8988T (cell line): ENCODE measurements at places on chromosomes 3 and 15.

- no peak for DNase-seq
These were observed 608.3 kb downstream of the NTRK3 start for GRCh38 chr15:87648278-87648677.

GRCh38 chr15:36609793-36610192 is 30.4 kb downstream of the CDIN1 start:
- DNase-seq = no peak

GRCh38 chr15:29682361-29682760 is 139.9 kb downstream of the TJP1 start:
- DNase-seq = no peak

GRCh38 chr3:119597548-119598288 is at the start of gene PLA1A:
Gene PLA1A (plus strand): TSS chr3:119597885. CDS start chr3:119597914, 29 bp downstream.
- no peak for DNase-seq

DNA sequence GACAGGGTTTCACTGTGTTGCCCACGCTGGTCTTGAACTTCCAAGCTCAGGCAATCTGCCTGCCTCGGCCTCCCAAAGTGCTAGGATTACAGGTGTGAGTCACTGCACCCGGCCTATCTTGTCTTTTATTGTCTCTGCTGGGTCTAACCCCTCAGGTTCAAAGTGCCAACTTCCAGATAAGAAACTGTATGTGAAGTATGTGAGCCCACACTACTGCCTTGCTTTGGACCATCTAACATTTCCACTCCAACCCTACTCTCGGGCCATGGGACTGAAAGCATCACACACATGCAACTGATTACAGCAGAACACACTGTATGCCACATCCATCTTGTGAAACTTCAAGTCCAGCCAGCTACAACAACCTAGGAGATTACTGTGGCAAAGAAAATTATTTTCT is 256.1 kb upstream of the VEPH1 start:
- DNase-seq = no peak

DNA sequence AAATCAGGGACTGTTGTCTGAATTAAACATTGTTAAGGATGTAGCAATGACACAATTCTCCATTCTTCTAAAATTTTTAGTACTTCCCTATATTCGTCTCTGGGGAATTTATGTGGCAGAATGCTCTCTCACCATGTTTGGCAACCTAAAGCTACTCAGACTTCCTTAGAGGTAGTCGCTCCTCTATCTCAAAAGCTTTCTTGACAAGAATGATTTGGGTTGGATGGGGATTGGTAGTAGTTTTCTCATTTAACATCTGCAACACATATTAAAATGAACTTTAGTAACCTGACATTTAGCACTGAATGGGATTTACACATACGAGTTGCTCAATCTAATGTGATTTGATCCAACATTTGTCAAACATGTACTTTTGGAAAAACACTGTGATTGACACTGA is 233.3 kb downstream of the RBMS3 start:
- no peak for DNase-seq

DNA sequence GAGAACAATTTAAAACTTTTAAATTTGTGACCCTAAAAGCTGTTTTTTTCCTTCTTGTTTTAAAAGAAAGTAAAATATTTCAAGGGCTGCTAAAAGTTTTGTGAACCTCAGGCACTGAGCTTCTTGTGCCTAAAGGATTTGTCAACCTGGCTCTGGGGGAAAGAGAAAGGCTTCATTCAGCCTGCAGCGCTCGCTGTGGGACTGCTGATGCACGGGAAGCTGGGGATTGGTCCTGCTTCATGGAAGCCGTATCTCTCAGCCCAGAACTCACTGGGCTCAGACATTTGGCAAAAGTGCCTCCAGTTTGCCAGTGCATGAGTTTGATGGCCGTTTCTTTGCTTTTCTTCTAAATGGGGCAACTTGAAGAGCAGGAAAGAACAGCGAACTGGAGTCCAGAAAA is 30.8 kb downstream of the TPRG1 start:
- no peak for DNase-seq
